ENCODE measurements at places on chromosomes 12 and 14. TPM values are rescaled to one million over a fixed set of nuclear protein-coding genes. Genes with fewer than 3 reads are reported as not detected.

GRCh38 chr14:64760916-64761315 is 56.7 kb downstream of the PLEKHG3 start:
- DNase-seq: no peak

- DNase-seq: peak; percentile 26
Observed at GRCh38 chr12:2769866-2770533, 24.8 kb upstream of the FKBP4 start.

DNA sequence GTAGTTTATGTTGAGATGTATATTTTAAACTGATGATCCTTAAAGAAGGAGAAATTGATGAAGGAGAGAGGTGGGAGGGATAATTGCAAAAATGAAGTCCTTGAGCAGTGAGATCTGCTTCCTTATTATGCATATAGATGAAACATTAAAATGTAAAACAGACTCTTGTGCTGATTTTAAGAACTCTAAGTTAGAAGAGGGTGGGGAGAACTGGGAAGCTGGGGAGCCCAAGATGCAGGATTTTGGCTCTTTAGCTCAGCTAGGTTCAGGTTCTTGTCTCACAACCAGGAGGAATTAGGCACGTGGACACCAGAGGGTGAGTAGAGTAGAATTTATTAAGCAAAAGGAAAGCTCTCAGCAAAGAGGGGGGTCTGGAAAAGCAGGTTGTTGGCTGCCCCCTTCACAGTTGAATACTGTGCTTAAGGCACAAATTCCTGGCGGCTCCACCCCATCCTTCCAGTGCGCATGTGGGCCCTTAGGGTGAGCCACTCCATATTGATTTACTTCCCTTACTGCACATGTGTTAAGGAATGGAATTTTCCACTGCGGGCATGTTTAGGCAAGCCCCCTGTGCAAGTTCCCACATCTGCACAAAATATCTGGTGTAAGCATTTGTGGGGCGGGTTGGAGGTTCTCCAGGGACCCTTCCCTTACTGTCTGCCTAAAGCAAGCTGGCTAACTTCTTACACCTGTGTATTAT is 141.9 kb downstream of the BICD1 start:
- DNase-seq: no peak

DNA sequence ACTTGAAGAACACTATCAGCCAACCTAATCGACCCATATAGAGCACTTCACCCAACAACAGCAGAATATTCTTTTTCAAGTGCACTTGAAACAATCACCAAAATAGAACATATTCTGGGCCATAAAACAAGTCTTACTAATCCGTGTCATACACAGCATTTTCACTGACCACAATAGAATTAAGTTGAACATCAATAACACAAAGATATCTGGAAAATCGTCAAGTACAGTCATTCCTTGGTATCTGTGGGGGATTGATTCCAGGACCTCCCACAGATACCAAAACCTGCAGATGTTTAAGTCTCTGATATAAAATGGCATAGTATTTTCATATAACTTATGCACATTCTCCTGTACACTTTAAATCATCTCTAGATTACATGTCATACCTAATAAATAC is 295.7 kb downstream of the BCL11B start:
- DNase-seq: no peak

DNA sequence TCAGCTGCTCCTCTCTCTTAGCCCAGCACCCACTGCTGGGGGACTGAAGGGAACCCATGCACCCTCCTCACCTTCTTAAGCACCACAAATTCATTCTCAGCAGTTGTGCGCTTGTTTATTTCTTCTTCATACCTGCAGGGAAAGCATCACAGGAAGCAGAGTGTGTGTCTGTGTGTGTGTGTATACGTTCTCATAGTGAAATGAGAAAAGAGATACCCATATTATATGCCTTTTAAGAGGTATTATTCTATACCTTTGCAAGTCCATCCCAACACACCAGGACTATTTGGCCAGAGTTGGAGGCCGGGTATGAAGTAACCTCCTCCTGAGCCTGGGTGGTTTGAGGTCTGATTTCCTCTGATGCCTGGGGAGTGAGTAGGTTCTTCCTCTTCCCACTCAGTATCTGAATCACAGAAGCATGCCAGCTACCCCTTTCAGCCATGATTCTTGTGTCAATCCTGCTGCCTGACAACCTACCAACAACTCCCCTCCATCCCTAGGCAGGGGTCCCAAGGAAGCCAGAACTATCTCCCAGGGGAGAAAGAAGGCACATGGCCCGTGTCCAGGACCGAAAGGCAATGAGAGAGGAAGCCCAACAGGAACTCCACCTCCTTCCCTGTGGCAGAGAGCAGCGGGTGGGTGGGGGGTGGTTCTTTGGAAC is 3.0 kb downstream of the KRT73 start:
- DNase-seq: no peak

DNA sequence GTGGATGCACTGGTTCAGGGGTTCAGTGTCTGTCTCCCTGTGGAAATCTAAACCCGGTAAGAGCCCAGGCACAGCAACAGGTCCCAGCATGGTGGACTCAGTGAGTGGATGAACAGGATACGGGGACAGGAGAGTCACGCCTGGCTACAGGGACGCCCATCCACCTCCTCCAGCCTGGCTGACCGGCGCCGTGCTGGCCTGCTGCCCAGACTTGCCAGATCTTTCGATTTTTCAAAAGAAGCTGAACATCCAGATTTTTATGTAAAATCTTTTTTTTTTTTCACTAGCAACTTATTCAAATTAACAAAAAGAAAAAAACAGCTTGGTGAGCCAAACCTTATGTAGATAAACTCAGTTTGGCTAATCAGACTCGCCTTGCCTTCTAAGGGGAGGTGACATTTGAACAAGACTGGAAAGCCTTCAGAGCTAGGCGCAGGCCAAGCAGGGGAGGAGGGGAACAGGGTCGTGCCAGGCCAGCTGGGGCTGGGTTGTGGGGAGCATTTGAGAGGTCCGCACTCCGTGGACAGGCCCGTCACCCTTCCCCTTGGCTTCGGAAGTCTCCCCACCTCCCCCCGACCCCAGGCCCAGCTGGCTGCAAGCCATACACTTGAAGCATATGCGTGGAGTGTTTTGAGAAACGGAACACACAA is 87.8 kb upstream of the NCOR2 start:
- DNase-seq: no peak

GRCh38 chr14:76267322-76268046 is 108.5 kb upstream of the ESRRB start:
- DNase-seq: peak; percentile 51

GRCh38 chr12:110233212-110233903 is 47.7 kb upstream of the ATP2A2 start:
- peak; percentile 65 for DNase-seq

DNA sequence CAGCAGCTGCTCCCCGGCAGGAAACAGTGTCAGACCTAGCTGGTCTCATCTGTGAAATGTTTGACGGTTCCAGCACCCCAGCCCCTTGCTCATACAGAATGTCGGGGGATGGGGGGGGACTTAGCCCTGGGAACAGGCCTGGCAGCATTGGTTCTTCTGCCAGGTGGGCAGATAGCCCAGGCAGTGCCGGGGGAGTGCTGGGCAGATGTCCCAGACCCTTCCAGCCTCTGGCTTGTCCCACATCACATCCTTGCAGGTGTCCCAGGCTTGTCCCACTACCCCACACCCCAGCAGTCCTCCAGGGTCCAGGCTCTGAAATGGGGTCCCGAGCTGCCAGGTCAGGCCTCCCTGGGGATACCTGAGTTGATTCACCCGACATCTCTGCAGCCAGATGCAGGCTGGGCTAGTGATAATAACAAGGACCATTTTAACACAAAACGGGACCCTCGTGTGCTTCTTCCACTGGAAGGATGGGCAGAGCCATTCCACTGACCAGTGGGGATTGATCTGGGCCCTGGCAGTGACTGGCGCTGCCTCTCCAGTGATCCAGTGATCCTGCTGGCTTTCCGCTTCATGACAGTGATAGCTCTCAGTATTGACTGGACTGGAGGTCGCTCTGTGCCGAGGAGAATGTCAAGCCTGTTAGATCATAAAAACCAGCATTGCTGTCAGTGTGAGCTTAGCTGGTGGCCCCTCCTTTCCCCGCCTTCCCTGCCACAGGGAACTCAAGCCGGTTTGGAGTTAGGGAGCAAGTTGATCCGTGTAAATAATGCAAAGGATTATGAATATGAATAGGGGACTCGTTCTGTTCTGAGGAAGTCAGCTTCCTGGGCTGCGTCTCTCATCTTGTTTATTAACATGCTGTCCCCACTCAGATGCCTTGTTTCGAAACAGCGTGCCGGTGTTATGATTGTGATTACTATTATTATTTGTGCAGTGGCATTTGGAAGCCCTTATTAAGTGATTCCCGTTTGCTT is 180.6 kb downstream of the AACS start:
- DNase-seq: no peak

DNA sequence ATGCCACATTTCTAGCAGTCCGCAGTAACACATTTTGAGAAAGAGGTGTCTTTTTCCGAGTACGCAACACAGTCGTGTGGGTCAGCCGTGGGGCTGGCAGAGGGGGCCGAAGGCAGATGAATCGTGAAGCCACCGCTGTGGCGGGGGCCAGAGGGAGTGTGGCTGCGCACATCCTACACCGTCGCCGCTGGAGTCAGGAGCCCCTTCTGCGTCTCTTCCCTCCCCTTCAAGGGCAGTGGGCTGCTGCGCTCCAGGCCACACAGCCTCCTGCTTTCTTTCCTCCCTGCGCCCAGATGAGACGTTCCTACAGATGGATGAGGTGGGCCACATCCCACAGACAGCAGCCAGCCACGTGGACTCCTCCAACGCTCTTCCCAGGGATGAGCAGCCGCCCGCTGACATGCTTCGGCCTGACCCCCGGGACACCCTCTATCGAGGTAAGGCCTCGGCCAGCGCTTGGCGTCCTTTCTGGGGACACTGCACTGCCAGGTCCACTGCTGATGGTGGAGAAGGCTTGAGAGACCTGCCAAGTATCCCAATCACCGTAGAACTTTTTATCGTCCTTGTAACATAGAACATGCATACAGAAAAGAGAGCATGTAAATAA is 89.8 kb downstream of the B4GALNT3 start:
- no peak for DNase-seq

DNA sequence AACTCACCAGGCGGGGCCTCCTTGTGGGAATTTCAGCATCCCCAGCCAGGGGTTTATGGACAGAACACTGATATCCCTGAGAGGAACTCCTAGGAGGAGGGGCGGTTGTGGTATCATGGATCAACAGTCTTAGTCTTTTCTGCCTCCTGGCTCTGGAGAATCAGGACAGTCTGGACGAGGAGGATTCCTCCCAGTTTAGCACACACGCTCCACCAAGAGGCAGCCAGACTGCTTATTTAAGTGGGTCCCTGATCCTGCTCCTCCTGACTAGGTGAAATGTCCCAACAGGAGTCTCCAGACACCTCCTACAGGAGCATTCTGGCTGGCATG is 10.4 kb upstream of the ZNF705A start:
- DNase-seq: no peak

GRCh38 chr14:50055461-50056228 is 60.7 kb downstream of the VCPKMT start:
- DNase-seq: no peak

DNA sequence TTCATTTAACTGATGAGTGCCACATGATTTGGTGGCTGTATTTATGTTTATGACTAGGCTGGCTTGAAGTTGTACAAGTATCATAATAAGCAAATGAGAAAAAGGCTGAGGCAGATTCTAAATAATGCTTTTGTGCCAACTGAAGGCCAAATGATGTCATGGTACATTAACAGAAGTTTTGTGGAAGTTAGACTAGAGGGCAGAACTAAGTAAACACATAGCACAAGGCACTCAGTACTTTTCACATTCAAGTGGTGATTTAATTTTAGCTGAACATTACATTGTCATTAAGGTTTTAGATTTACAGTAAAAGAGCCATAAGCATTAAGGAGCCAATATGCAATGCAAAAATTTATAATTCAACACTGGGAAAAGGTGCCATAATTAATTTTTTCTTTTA is 21.1 kb downstream of the PPP1CC start:
- DNase-seq: no peak

Gene RNFT2
- 2.4 TPM for polyA plus RNA-seq

Gene NGB
- 0.81 TPM for polyA plus RNA-seq

Gene TAS2R19
- polyA plus RNA-seq: not detected

Gene KRT3
- polyA plus RNA-seq: not detected

Data from small intestine (tissue), 16 donors.